Esophagus muscularis mucosa (tissue), 4 donors: ENCODE measurements at places on chromosomes 11 and 22. TPM values are rescaled to one million over a fixed set of nuclear protein-coding genes. Genes with fewer than 3 reads are reported as not detected.

- DNase-seq: peak; percentile 98
Measured at GRCh38 chr22:41367039-41367679, 14.6 kb upstream of the TEF start.

The POLA2 gene
- 18.1 TPM for total RNA-seq

DNA sequence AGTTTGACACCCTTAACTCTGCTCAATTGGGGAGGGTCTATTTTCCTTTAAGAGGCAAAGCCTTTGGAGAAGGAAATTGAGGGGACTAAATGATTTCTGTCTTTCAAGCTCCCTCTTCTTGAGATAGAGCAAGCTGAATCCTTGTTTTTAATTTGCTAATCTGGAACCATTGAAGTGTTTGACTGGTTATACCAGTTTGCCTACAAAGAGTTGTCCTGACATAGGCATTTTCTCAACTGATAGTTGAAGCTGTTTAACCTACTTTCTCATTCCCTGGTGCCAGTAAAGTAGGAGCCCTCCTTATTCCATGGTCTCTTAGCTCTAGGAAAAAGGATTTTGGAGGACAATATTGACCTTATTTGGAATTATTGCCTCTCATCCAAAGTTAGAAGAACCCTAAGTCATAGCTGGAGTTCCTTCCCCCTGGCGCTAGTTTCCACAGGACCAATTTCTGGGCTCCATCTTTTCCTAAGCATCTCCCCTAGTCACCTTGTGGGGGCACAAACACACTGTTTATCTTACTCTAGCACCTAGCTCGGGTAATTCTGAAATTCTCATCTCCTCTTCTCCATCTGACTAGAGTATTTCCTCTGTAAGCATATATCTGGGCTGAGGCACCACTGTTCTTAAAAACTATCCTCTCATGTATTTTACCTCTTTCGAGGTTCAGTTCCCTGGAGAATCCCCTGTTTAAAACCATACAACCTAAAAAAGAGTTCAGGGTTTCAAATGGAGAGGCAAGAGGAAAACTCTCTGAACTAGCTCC, 7.4 kb downstream of the ZDHHC5 start:
- DNase-seq: no peak

DNA sequence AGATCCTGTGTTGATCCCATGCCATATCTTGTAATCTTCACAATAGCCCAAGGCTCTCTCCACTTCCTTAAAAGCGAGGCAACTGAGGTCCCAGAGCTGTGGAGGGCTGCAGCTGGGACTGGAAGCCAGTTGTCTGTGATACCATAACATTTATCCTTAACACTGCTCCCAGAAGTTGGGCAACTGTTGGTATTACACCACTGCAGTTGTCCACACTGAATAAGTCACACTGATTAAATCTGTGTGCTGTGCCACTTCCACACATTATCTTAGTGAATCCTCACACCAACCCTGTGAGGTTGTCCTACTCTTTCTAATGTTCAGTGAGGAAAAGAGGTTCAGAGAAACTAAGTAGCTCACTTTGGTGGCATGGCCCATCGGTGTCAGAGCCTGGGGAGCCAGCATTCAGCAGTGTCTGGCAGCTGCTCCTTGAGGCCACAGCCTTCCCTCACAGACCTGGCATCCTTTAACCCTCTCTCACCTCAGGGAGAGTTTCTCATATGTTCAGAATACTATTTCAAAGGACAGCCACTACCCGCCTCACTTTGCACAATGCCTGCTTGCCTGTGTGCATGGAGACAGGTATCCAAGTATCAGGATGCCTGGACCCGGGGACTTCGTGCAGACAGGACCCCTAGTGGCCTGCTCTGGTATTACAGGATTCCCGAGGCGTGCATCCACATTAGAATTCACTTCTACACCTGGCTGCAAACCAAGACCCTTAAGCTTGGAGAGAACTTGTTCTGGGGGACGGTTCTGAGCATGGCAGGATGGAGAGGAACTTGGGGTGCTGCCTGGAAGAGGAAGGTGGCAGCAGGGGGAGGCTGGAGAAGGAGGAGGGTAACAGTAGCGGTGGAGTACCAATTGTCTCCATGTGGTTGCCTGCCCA, 221.9 kb upstream of the TBCEL start:
- DNase-seq: no peak

DNA sequence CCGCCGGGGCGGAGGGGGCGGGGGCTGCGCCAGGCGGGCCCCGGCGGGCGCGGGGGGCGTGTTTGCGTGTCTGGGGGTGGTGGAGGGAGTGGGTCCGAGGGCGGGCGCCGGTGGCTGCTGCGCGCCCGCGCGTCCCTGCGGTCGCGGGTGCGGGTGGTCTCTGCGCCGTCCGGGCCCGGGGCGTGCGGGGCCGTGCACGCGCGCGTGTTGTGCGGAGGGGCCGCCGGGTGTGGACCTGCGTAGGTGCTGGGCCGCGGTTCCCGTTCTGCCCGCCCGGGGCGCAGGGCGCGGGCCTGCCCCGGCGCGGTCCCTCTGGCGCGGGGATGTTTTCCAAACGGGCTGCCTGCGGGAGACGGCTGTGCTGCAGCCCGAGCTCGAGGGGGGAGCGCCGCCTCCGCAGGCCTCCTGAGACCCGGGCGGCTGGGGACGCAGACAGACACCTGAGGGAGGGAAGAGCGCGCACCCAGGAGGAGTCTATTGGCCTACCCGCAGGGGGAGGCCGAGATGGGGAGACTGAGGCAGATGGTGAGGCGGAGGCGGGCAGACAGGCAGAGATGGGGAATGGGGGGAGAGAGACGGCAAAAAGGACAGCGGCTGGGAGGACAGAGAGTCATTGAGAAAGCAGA, 442 bp downstream of the PELI3 start:
- no peak for DNase-seq

DNA sequence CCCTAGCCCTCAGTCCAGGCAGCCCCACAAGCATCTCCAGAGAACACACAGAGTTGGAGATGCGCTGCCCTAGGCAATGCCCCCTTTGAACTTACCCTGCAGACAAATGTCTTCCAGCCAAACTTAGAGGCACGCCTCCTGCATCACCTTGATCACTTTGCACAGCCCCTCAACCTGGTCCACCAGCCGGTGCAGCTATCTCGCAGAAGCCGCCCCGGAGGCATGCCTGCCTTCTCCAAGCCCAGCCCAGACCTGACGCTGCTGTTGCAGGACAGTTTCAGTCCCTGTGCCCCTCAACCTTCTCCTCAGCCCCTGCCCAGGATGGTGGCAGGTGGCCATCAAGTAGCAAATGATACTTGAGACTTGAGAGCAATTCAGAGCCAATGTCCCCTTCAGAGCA, 16.7 kb upstream of the POU2AF1 start:
- DNase-seq: no peak

DNA sequence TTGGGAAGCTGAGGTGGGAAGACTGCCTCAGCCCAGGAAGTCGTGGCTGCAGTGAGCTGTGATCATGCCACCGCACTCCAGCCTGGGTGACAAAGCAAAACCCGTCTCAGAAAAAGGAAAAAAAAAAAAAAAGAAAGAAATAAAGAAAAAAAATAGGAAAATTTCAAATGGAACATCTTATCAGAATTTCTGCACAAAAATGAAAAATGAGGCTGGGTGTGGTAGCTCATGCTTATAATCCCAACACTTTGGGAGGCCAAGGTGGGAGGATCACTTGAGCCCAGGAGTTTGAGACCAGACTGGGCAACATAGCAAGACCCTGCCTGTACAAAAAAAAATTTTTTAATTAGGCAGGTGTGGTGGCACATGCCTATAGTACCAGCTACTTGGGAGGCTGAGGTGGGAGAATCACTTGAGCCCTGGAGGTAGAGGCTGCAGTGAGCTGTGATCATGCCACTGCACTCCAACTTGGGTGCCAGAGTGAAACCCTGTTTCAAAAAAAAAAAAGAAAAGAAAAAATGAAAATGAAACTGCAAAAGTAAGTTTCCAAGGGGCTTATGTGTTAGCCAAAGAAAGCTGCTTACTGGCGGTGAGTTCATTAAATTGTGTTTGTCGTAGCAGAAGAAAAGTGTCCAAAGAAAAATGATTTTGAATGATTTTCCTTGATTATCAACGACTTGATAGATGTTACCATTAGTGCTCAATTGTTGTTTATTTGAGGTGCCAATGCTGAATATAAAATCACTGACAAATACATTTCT, 7.5 kb upstream of the CRKL start:
- no peak for DNase-seq

The PTGDR2 gene
- 1.4 TPM for total RNA-seq

DNA sequence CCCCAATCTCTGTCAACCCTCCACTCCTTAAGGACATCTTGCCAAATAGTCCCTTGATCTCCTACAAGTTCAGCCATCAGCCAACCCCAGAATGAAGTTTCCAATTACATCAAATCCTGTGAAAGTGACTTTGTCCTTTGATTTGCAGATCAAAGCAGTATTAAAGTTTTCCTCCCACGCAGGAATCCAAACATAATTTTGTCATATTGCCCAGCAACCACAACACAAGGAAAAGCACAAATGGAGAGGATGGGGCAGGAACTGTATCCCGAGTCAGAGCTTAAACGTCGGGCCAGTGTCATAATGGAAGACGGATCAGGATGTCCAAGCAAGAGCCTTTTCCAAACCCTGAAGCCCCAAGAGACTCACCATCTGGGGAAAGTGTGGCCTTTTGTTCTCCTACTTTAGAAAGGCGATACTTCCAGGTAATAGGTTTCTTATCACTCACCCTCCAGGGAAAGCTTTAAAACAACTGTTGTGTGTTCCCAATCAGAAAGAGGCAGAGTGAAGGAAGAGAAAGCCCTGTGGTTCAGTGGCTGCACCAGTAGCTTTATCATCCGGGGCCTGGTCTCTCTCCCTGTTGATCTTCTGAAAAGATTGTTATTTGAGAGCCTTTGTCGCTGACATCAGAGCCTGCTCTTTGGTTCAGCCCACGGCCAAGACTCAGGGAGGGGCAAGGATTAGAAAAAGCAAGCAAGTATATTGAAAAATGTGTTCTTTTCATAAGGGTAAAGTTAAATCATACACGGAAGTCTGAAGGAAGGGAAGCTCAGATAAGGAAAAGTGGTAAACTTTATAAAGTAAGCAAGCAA, 41.7 kb downstream of the EXPH5 start:
- peak; percentile 55 for DNase-seq

The RTN4R gene
- total RNA-seq: not detected

The MAP6 gene
- total RNA-seq: 25.3 TPM

DNA sequence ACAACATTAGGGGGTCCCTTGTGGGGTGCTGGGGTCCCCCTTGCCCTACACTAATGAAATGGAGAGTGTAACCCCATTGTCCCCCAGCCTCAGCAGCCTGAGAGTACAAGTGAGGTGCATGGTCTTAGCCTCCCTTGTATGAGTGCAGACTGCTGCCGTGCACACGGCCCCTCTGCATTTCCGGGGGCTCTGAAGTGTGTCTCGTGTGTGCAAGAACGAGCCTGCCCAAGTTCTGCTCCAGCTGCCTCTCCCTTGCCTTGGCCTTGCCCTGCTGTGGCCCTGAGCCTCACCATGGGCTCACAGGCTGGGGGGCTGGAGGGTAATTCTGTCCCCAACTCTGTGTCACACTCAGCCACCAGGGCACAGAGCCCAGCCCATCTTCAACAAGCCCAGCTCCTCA, 5.2 kb upstream of the EHD1 start:
- no peak for DNase-seq

DNA sequence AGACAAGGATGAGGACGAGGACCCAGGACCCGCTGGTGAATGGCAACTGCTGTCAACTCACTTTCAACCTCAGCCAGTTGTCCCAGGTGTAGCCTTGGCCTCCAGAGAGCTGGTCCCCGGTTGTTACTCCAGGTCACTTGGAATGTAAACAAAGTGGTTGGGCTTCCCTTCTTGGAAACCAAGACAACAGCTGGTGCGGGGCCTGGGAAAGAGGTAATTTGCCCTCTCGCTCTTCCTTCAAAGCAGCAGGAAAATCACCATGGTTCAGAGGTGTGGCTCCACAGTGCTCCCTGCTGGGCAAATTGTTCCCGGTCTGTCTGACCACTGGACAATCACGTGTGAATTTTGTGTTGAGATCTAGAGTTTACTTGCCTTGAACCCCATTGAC, 15.0 kb downstream of the SLC1A2 start:
- no peak for DNase-seq

- DNase-seq: no peak
Measured at GRCh38 chr22:39215426-39216142, 29.2 kb downstream of the PDGFB start.

DNA sequence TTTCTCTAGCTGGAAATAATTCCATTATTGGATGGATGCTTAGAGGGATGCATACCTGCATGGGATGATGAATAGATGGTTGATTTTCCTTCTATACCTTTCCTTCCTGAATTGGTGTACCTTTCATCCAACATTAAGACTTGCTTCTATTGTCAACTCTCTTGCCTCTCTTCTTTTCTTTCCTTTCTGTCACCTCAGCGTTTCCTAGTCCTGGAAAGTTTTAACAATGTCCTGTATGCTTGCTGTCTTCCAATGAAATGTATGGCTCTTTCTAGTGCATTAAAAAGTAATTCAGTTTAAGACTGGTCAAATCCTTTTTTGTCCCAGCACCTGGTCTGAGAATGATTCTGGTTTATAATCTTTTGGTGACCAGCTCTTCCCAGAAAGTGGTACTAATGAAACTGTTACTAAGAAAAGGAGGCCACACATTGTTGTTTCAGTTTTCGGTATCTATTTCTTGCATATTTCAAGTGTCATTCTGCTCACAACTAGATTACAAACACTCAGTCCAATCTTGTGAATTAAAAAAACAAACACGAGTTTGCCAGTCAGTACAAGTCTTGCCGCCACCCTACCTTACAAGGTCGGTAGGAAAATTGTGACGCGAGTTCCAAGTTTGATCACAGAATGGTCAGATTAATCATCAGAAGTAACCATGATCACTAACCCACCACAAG, 8.0 kb downstream of the POU2AF1 start:
- DNase-seq: no peak

- no peak for DNase-seq
Measured at GRCh38 chr11:66280428-66280827, 2.5 kb downstream of the CNIH2 start.

- DNase-seq: no peak
Measured at GRCh38 chr22:42052765-42053164, 17.8 kb downstream of the NAGA start.

- DNase-seq: no peak
Measured at GRCh38 chr11:33617672-33618350, 82.8 kb downstream of the C11orf91 start.

- no peak for DNase-seq
Measured at GRCh38 chr11:64570341-64570740, 20.7 kb upstream of the SLC22A12 start.

- DNase-seq: no peak
Measured at GRCh38 chr22:23774114-23774921, 1.7 kb downstream of the MMP11 start.
